ENCODE measurements at places on chromosomes 6 and 20.
A peak's percentile ranks its signal among the peaks of the same experiment; 100 is the strongest.

DNA sequence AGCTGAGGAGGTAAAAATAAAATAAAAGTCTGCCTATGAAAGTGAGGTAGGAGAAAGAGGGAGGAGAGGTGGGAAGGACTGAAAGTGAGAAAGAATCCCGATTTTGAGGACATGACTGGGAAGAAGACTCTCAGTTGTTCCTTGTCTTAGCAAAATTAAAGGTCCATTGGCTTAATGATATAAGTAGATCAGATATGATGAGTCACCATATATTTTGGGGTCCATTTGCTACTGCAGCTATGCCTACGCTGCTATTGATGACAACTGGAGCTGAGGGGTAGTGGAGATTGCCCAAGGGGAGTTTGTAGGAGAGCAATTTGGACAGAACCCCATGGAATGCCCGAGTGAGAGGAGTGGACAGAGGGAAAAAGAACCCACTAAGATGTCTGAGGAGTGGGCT lies 15.1 kb upstream of the SLC22A3 start:
- DNase-seq: no peak

- no peak for DNase-seq
These were observed 98.7 kb downstream of the PLEKHG1 start for GRCh38 chr6:150698391-150698790.

DNA sequence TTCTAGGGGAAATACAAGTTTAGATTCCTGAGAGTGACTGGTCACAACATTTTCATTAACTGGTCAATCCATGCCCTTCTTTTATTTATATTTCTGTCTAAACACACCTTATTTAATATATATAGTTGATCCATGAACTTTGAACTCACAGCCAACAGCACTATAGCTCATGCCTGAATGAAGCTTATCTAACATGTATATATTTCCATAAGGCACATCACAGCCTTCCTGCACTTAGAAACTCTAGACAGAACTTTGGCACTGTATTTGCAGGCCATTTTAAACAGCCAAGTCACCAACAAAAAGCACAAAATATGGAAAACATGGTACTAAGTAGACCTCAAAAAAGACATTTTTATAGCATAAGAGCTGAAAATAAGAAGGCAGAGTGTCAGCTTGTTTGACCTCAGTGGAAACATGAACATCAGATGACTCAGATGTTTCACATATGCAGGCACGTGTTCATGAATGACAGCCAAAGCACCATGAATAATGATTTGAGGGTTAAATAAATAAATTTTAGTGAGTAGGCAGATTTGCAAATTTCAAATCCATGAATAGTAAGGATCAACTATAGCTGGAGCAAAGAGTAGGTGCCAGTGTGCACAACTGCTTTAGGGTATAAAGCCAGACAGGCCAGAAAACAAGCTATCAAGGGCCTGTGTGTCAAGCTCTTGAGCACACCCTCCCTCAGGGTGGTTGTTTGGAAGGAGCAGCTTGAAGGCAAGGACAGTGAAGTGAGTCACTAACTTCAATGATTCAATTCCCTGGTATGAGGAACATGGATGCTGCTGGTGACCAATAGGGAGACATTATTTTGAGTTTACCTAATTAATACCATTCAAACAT lies 88.9 kb upstream of the NT5E start:
- DNase-seq: peak; percentile 2

GRCh38 chr6:65289491-65289890 lies 417.5 kb downstream of the EYS start:
- no peak for DNase-seq

DNA sequence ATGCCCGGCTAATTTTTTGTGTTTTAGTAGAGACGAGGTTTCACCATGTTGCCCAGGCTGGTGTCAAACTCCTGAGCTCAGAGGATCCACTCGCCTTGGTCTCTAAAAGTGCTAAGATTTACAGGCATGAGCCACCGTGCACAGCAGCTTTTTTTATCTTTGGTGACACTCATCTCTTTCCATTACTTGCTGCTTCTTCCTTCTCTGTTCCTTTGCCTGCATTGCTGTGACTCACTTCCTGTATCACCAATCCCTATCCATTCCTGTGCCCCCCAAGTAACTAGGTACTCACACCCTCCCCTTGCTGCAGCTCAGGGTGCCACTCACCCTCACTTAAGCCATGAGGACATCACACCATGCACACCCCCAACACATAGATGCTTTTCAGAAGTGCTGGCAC lies 24.6 kb downstream of the KHDC1L start:
- DNase-seq: no peak

DNA sequence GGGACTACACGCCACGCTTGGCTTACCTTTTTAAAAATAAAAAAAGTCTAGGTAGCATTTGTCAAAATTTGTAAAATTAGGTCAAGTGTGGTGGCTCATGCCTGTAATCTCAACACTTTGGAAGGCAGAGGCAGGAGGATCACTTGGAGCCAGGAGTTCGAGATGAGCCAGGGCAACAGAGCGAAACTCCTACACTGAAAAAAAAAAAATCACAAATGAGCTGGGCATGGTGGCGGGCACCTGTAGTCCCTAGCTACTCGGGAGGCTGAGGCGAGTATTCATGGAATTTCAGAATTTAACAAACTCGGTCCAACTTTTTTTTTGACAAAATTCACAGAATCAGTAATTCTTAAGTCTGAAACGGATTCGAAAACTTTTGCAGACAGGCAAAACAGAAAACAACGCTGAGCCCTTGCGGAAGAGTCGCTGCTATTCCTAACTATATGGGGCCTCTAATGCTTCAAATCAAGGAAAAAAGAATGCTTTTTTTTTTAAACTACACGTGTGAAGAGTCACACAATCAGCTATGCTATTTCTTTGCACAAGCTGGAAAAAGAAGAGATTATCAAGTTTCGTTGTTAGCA lies 62.9 kb downstream of the GTF2H5 start:
- DNase-seq: no peak

GRCh38 chr6:18216411-18216810 lies 47.9 kb downstream of the DEK start:
- DNase-seq: no peak

- DNase-seq: no peak
These were observed 21.6 kb downstream of the TOX2 start for GRCh38 chr20:43936104-43936770.

GRCh38 chr6:139278190-139278589 lies 13.6 kb downstream of the TXLNB start:
- DNase-seq: no peak

- DNase-seq: no peak
These were observed 259.3 kb downstream of the NRN1 start for GRCh38 chr6:5747379-5747778.

GRCh38 chr6:27871924-27872638 lies 40.1 kb downstream of the OR2B2 start:
- no peak for DNase-seq

DNA sequence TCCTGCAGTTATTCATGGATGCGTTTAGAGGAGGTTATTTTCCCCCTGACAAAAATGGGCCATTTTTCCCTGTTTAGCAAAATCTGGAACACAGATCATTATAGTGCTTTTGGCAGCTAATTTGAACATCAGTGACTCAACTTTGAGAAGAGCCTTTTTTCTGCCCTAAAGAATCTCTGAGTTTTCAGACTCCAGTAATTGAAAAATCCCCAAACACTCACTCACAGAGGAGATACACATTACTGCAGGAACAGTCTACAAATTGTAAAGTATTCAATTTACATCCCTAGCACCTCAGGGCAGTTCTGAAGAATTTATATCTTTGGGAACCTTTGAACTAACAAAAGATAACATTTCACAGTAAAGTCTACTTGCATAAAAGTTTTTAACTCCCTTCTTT lies 966.6 kb upstream of the SLC35B3 start:
- DNase-seq: no peak

DNA sequence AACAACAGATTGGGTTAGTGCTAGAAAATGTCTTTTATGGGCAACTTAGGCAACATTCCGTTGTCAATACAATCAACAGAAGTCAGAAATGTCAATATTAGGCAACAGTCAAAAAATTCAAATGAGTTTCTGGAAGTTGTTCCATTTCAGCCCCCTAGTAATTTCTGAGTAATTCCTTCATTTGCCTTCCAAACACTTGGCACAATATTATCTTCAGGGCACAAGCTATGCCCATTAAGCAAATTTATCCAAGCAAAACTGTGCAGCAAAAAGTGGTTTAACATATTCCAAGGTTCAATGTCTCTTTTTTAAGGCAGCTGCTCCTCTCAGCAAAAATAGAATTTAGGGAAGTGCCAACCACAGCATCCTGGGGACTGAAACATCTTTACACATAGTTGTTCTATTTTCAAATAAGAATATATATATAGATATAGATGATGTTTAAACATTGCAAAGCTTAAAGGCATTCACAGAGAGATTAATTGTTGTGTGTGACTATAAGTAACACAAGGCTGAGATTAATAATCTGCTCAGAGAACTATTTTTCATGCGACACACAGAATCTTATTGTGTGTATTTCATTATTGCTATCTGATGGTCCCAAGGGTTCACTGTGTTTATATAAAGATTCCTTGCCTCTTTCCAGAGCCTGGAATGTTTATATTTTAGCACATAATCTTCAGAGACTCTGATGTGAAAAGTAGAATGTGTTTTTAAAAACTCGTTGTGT lies 75.2 kb upstream of the ADTRP start:
- no peak for DNase-seq

DNA sequence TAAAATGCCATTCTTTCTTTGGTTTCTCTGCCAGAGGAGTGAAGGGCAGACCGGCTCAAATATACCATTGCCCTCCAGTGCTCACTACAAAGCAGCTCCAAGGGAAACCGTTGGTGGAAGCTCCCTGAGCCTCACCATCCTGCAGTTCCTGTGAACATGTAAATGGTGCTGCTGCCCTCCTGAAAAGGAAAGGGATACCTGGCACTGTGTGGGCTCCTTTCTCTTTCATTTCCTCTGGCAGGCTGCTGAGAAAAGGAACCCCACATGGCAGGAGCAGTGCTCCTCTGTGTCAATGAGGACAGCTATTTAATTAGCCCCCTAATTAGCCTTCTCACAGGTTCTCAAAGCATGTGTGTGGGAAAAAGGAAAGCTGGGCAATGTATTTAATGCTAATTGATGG lies 142.5 kb downstream of the KLHL32 start:
- DNase-seq: no peak

- no peak for DNase-seq
These were observed 25.7 kb downstream of the TCF15 start for GRCh38 chr20:584161-584970.

GRCh38 chr20:53942973-53943372 lies 127.4 kb downstream of the BCAS1 start:
- no peak for DNase-seq

DNA sequence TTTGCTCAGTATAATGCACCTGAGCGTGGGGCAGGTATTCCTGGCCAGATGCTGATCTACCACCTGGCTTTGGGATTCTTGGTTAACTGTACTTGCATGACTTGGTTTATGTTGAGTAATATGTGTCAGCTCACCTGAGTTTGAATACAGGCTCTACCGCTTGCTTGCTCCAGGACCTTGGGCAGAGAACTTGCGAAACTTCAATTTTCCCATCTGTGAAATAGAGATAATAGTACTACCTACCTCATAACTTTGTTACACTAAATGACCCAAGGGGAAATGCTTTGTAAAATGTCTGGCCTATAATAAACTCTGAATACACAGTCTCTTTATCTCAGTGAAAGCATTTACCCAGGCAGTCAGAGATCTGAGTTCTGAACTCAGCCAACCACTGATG lies 51.8 kb downstream of the SCAND1 start:
- no peak for DNase-seq

All from thoracic aorta (tissue), 2 donors.